HS-5 (cell line): ENCODE measurements at places on chromosomes 5 and 9.
A peak's percentile ranks its signal among the peaks of the same experiment; 100 is the strongest.

DNA sequence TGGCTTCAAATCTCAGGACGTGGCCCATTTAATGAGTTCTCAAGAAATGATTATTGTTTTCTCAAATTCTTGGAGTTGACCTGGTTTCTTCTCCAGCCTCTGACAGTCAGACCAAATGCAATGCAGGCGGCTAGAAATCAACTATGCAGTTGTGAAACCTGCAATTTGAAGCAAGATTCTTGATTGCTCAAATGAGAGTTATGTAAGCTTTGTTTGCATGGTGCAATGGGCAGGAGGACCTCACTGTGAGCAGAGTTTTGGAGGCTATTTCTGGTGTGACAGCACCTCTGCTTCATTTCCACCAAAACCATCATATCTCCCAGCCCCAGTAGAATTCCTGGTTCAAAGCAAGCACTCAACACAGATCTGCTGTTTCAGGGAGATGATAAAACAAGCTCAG, 500.0 kb upstream of the KLF4 start:
- DNase-seq = peak; percentile 3

DNA sequence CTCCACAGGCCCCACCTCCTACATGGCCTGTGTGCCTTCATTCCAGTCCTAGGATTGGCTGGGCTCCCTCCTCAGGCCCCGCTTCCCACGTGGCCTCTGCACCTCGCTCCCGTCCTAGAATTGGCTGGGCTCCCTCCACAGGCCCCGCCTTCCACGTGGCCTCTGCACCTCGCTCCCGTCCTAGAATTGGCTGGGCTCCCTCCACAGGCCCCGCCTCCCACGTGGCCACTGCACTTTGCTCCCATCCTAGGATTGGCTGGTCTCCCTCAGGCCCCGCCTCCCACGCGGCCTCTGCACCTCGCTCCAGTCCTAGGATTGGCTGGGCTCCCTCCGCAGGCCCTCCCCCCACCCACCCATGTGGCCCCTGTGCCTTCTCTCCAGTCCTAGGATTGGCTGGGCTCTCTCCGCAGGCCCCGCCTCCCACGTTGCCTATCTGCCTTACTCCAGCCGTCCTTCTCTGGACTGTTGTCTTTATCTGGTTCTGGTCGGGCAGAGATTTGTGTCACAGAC, 45.3 kb upstream of the CACNA1B start:
- no peak for DNase-seq

DNA sequence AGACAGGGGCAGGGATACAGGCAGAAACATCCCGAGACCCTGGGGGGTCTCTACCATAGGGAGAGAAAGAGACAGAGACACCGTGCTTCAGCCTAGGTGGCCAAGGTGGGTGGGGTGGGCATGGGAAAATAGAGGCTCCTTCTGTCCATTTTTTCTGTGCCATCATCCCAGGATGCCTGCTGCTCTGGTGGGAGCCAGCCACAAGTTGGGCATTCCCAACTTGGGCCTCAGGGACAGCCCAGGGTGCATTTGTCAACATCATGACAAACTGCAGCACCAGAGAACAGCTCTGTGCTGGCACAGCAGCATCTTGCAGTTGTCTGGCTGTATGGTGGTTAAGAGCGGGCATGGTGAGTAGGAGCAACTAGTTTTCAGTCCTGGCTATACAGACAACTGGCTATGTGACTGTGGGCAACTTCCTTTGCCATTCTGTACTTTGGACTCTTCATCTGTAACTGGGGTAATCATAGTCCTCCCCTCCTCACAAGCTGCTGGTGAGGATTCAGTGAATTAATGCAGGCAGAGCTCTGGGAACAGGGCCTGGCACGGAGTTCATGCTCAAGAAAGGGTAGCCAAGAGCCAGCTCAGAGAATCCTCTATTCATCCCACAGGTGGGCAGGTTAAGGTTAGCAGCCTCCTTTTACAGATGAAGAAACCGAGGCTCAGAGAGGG, 100.4 kb downstream of the RGS3 start:
- DNase-seq = no peak

DNA sequence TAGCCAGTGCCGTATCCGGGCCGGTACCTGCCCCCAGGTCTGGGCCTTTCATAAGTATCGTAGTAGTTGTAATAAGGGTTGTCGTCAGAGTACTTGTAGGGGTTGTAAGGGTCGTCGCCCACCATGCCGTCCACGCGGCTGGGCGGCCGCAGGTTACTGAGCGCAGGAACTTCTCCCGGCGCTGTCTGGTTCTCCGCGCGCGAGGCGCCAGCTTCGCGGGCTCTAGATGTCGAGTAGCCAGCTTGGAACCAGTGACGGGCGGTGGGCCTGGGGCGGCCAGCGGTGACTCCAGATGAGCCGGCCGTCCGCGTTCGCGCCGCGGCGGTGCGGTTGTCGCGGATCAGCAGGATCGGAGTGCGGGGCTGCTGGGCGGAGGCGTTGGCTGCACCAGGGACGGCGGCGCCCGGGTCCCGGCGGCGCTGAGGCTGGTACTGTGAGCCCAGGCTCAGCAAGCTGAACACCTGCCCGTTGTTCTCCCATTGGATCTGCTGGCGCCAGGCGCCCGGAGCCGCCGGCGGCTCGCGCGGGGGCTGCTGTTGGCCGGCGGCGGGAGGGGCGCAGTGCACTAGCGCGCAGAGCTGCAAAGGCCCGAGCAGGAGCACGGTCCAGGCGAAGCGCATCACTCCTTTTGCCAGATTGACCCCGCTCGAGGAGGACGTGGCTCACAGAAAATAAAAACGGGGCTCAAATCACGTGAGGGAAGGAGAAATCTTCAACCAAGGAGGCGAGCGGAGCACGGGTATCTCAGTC, 518 bp downstream of the LOX start:
- no peak for DNase-seq

DNA sequence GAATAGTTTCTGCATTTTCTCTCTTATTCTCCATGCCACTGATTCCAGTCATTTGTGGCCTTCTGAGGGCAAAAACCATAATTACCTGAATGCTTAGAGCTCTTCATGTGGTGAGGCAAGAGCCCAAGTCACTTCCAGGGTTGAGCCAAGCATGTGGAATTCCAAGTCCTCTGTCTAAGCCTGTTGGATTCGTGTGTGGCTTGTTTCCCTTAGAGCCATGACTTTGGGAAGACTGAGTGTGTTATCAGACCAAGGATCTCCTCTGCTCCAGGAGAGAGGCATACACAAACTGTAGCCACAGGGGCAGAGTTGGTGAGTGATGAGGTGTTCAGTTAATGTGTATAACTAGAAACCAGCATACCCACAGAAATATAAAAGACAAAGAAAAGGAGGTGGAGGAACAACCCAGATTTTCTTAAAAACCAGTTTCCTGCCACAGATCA, 27.1 kb downstream of the SLC22A5 start:
- no peak for DNase-seq

- DNase-seq = no peak
These were observed 50.3 kb upstream of the TMC1 start for GRCh38 chr9:72471096-72471495.
